Stimulated activated CD8-positive, alpha-beta memory T cell treated with anti-CD3 and anti-CD28 coated beads, Interleukin-4, amount 100 ng/mL, for 24 hours (primary cell): ENCODE measurements at places on chromosomes 12 and 14.
A peak's percentile ranks its signal among the peaks of the same experiment; 100 is the strongest.

GRCh38 chr14:100223332-100224201 is 15.4 kb upstream of the YY1 start:
- DNase-seq = no peak

DNA sequence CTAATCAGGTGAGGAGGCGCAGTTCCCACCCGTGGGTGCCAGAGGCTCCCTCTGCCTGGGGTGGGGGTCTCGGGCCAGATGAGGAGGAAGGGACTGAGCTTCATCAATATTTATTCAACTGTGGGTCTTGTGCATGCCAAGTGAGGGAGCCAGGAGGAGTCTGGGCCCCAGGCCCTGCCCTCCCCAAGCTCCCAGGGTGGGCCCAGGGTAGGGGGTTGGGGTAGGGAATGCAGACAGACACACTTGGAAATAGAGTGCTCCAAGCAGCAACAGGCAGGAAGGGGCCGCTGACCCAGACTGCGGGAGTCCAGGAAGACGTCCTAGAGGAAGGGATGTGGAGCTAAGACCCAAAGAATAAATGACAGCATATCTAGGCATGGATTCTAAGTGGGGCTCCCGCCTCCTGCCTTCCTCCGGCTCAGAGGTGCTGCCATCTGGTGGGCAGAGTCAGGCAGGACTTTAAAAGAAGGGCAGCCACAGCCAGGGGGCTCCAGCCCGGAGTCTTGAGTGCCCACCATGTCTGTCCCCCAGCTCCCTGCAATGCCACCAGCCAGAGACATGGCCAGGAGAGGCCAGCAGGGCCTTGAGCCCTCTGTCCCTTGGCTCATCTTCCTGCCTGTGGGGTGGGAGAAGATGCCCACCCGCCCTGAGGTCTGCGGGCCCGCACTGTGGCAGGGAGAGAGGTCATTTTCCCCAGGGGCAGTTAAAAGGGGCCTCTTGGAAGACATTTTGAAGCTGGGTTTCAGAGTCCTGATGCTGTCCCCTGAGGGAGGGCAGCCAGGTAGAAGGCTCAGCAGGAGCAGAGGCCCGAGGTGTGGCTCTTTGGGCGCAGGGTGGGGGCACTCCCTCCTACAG is 70.1 kb downstream of the PHETA1 start:
- DNase-seq = peak; percentile 48

GRCh38 chr12:48157018-48157888 is at the start of gene ASB8:
TSS of gene ASB8 (minus strand) at chr12:48157515. CDS start at chr12:48153496, 4,019 bp downstream.
- DNase-seq = peak; percentile 98

DNA sequence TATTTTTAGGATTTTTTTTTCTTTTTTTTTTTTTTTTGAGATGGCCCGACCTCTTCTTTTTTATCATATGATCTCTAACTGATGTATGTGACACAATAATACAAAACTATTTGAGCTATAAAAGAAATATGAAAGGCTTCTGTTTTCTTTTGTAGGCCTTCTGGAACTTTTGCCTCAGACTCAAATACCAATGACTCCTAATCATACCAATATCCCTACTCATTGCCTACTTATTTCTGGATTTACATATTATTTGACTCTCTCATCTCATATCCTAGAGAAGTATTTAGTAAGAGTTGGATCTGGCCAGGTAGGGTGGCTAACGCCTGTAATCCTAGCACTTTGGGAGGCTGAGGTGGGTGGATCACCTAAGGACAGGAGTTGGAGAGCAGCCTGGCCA is 12.7 kb upstream of the WDR89 start:
- no peak for DNase-seq

- DNase-seq = no peak
Measured at GRCh38 chr12:129409281-129409680, 494.5 kb downstream of the TMEM132D start.

DNA sequence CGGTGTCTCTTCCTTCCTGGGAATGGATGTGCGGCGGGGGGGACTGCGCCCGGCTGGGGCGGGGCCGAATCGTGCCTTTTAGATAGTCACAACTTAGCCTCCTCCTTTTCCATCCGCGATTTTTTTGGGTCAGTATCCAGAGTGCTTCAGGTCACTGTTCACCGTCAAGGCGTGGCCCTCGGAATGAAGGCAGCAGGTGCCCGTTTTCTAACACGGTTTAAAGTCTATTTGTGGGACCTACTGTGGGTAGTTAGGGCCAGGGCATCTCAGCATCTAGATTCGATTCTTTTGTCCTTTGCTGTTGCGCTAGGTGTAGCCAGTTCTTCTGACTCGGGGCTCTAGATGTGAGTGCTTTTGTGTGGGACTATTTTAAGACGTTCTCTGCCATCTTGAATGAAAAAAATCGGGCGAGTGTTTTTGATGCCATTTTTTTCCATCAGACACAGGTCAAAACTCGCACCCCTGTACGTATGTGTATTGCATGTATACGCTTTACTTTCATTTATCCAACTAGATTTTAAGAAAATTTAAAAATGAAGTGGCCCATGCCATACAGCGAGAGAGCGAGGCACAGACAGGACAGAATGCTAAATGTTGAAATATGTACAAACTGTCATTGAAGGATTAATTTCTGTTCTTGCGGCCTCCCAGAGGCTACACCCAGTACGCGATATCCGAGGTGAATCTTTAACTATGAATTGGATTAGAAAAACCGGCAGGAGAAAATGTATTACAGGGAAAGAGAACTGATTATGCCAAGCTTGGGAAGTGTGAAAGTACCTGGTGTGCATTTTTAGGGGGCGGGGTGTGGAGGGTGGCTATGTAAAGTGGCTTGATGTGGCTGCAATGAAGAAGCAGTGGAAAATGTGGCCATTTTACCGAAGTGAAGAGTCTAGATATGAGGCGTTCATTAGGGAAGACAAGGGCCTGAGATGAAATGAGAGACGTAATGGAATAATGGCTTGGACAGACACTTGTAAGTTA is 835 bp downstream of the VEZT start:
- no peak for DNase-seq

DNA sequence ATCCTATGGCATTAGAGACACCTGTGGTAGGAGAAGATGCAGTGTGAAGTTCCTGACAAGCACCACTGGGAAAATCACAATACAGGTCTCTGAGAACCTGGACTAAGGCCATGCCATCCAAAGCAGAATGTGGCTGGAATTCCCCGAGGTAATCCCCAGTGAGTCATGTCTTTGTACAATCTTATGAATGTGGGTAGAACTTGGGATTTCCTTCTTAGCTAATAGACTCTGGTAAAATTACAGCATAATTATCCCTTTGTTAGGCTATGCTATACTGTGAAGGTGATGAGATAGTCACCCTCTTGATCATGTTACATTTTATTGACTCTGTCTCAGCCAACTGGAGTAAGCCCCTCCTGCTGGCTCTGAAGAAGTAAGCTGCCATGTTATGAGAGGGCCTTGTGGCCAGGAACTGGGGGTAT is 224.3 kb upstream of the DCN start:
- DNase-seq = no peak

- DNase-seq = no peak
Measured at GRCh38 chr14:102751088-102751487, 26.2 kb upstream of the TRAF3 start.
